ENCODE measurements at places on chromosomes 4 and X.
A peak's percentile ranks its signal among the peaks of the same experiment; 100 is the strongest.

- no peak for DNase-seq
These were observed 555 bp upstream of the PGM2 start for GRCh38 chr4:37825968-37826294.

DNA sequence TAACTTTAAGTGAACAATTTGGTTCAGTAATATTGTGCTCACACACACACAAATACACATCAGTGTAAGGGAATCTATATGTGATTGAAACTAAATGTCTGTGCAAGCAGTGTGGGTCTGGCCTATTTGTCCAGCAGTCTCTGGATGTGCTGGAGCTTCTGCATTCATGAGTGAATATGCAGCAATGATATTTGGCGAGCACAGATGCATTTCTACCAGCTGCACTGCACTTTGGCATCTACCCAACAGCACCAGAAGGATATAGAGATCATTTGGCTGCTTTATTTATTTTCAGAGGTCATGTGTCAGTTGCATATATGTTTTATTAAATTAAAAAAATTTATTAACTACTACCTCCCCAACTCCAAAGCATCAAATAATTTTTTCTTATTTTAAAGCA is 613.4 kb upstream of the NR3C2 start:
- no peak for DNase-seq

DNA sequence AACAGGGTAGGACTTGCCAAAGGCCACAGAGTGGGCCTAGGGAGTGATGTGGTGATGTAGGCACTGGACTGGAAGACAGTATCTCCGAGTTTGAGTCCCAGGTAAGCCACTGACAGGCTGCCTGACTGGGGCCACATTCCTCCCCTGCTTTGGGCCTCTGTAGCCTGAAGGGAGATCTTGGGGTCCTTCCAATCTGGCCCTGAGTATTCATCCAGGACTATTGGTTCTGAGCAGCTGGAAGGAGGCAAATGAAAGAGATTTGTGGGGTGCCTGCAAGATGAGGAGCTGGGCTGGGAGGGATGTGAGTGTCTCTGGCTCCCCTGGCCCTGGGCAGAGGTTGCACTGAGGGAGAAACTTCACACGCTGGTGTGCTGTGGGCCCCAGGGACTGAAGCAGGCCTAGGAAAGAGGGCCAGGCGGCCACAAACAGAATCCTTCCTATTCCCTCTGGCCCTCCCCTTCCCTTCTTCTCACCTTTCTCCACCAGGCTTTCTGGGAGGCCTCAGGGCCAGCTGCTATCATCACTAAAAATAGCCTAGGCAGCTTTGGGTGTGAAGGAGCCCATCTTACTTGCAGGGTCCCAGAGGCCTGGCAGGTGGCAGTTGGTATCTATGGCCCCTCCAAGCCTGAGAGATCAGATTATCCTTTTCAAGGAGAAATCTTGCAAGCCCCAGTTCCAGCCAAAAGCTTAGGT is 70.1 kb downstream of the PJA1 start:
- DNase-seq, result no peak

- DNase-seq, result no peak
These were observed 36.8 kb upstream of the IRF2 start for GRCh38 chr4:184511156-184511555.

DNA sequence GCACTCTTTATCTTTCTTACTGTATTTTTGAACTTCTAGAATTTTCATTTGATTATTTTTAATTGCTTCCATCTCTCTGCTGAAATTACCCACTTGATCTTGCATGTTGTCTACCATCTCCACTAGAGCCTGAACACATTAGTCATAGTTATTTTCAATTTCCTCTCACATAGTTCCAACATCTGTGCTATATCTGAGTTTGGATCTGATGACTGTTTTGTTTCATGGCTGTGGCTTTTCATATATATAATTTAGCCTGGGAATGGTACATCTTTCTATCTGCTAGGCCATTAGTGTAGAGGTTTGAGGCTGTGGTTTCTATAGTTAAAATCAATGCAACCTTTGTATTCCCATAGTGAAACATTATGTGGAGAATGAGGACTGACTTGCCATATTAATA is 33.2 kb downstream of the NPY2R start:
- no peak for DNase-seq

DNA sequence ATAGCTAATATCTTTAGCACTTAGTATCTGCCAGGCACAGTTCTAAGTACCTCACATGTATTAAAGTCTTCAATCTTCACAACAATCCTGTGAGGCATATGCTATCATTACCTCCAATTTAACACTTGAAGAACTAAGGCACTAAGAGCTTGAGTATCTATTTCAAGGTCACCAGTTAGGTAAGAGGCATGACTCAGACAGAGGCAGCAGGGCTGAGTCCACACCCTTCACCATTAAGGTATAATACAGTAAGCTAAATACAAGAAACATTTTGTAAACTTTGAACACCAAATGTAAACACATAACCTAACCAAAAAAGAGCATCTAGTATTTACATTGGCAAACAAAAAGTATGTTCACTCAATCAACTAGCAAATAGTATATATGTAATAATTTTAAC is 1410.9 kb downstream of the PCDH18 start:
- DNase-seq, result no peak

- DNase-seq, result no peak
These were observed 5.8 kb downstream of the AFAP1 start for GRCh38 chr4:7933651-7934510.

DNA sequence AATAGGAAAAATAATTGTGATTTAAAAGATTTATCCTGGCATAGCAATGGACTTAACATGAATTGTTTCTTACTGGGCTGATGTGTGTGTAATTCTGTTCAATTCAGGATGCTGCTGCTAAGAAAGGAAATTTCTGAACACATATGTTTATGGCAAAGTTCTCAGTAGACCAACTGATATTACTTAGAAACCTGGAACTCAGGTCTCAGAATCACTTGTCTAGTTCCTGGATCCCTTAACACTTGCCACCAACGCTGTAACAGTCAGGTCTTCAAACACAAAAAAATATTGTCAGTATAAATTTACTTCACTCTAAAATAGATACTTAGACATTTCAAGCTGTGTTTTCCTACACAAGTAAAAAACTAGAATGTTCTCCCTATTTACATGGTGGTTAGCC is 5.5 kb downstream of the CASP3 start:
- DNase-seq, result no peak

GRCh38 chr4:95439896-95440295 is 108.9 kb downstream of the UNC5C start:
- DNase-seq, result no peak

DNA sequence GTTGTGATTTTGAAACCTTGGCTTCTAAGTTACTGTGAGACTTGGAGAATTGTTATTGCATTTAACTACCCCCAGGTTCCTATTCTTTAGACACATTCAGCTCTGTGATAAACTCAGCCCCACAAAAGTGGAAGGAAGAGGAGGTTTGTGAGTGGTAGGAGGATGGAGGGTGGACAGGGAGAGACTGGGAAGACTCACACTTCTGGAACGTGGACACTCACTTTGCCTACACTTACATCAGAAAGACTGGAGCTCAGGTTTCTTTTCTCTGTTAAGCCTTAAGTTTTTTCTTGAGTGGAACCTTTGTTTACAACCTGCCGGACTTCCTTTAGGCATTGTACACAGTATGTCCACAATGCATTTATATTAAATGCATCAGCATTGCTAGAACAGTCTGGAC is 99.0 kb downstream of the AREG start:
- DNase-seq, result no peak

DNA sequence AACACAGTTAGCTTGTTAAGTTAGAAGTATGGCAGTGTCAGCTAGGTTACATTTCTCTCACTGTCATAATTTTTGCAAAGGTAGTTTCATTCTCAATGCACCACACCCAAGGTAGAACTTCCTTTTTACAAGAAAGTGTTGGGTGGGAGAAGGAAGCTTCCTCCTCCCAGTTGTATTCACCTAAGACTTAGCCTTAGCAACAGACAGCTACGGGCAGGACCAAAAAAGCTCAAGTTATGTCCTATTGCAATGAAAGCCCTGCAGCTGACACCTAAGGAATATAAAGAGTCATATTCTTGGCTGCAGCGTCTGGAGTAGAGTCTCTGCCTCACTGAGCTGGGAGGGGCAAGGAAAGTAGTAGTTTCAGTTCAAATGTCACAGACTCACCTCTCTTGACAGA is 25.1 kb upstream of the PRDM8 start:
- DNase-seq, result no peak

- peak; percentile 5 for DNase-seq
These were observed 97.4 kb downstream of the PHKA2 start for GRCh38 chrX:18886344-18887161.

DNA sequence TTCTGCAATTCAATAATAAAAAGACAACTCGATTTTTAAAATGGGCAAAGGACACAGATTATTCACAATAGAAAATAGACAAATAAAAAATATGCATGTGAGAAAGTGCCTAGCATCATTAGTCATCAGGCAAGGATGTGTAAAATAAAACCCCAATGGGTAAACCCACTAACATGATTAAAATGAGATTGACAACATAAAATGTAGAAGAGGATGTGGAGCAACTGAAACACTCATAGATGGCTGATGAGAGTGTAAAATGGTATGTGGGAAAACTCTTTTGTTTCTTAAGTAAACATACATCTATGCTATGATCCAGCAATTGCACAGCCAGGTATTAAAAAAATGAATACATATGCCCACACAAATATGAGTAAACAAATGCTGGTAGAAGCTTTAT is 177.6 kb downstream of the IQCM start:
- DNase-seq, result no peak

DNA sequence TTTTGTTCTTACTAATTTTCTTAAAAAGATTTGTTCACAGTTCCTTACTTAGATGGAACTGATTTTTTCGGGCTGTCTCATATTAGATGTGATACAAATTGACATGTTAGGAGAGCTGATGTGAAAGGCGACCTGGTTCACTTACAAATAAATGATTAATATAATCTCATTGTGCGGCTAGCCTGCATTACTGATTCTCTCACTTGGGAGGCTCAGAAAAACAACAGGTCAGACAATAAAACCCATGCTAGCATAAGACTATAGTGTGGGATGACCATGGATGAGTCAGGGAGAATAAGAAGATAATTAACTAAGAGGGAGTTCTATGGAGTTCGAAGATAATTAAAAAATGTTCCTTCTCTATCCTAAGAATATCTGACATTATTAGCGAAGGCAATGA is 40.8 kb downstream of the RTL9 start:
- DNase-seq, result no peak

GRCh38 chr4:5931526-5931925 is 38.6 kb upstream of the CRMP1 start:
- no peak for DNase-seq

- no peak for DNase-seq
These were observed 235.3 kb downstream of the TENM3 start for GRCh38 chr4:182478475-182478874.

GRCh38 chrX:65644621-65645289 is 22.7 kb upstream of the MSN start:
- DNase-seq, result no peak

DNA sequence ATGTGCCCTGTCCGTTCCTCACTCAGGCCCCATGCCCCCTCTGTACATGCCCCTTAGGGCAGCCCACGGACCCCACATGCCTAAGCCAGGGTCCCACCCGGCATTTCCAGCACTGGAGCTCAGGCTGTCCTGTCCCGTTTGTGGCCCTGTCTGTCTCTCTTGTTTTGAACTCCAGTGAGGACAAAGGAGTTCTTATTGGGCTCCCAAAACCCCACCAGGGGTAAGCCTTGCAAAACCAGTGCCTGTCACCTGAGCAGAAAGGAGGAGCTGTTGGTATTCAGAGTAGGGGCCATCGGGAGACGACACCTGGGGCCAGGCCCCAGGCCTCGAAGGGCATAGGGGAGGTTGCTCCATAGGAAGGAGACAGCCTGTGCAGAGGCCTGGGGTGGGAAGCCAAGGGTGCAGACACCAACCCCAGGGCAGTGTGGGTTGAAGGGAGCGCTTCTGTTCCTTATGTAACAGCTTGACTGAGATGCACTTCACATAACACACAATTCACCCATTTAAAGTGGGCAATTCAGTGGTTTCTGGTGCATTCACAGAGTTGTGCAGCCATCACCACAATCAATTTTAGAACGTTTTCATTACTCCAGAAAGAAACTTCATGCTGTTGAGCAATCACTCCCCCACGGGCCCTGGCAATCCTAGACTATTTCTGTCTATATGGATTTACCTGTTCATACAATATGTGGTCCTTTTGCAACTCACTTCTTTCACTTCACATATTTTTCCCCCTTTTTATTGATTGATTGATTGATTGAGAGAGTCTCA is 31.7 kb downstream of the MAN2B2 start:
- no peak for DNase-seq

DNA sequence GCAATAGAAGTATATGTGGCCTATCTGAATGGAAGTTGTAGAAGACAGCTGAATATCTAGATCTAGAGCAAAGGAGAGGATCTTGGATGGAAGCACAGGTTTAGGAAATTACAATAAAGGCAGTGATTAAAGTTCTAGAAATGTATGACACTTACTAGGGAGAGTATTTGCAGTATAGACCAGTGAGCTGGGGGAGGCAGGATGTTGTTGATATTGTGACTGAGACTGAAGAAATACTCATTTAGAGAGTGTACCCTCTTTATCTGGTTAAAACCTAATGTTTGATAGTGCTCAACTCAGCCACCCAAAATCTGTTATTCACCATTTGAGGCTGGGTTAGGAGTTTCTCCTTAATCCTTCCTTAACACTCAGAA is 439.5 kb downstream of the GRXCR1 start:
- DNase-seq, result no peak

- no peak for DNase-seq
These were observed 46.3 kb upstream of the PCDH10 start for GRCh38 chr4:133102612-133103409.

DNA sequence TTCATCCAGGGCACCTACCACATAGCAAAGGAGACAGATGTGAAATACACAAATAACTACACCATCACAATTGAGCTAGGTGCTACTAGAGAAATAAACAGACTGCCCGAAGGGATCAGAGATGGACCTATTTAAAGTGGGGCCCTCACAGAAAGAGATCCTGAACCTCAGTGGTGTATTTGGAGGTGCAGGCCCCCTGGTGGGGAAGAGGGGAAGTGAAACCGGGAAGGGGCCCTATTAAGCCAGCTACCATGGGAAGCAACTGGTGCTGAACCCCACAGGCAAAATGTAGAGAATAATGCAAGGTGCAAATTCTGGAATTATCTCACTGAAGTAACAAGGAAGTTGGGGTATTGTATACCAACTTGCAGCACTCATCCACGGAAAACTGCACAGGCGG is 78.6 kb upstream of the FAM9A start:
- DNase-seq, result no peak

GRCh38 chr4:8434251-8435073 is 6.1 kb downstream of the ACOX3 start:
- no peak for DNase-seq

- DNase-seq, result no peak
These were observed 24.2 kb downstream of the GPC4 start for GRCh38 chrX:133391111-133391510.

GRCh38 chrX:34562006-34562405 is 95.1 kb downstream of the TMEM47 start:
- no peak for DNase-seq

GRCh38 chrX:10119399-10119990 is 37.3 kb upstream of the CLCN4 start:
- peak; percentile 48 for DNase-seq

DNA sequence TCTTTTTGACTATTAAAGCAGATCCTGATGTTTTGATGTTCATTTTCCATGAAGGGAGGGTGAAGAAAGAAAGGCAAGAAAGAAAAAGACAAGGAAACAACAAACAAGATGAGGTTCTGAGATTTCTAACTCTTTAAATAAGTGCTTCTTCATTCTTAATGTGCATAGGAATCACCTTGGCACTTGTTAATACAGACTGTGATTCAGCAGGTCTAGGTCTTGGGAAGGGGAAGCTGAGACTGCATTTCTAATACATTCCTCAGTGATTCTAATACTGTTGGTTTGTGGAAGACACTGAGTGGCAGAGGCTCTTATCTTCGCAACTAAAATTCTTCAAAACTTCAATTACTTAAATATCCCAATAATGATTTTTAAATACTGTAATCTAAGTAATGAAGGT is 95.2 kb upstream of the NAP1L5 start:
- DNase-seq, result no peak
